ENCODE measurements at places on chromosomes 16 and 17. TPM values are rescaled to one million over a fixed set of nuclear protein-coding genes. Genes with fewer than 3 reads are reported as not detected.

GRCh38 chr16:55033225-55034156, 102.8 kb downstream of the IRX5 start:
- no peak for DNase-seq

DNA sequence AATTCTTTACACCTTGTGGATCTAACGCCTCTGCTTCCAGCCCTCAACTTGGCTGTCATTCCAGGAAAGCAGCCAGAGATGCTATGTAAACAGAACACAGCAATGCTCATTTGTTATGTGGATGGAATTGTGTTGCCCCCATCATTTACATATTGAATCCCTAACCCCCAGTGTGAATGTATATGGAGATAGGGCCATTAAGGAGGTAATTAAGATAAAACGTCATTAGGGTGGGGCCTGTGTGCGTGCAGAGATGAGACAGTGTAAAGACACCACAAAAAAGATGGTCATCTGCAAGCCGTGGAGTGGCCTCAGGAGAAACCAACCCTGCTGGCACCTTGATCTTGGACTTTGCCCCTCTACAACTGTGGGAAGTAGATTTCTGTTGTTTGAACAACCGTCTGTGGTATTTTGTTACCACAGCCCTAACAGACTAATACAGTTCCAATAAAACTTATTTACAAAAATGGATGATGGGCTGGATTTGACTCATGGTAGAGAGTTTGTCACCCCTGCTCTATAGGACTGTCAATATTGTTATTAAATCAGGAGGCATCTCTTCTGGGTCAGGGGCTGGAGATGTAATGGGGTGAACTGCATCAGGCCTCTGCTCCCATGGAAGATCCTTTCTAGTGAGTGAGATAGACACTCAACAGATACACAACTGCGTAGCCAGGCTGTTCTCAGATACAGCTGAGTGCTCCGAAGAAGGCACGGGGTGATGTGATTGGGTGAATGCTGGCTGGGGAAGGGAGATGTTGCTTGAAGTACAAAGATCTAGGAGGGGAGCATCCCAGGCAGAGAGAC, 339.0 kb downstream of the SNX29 start:
- DNase-seq, result no peak

GRCh38 chr17:50190293-50190602, 11.2 kb downstream of the COL1A1 start:
- DNase-seq, result no peak

DNA sequence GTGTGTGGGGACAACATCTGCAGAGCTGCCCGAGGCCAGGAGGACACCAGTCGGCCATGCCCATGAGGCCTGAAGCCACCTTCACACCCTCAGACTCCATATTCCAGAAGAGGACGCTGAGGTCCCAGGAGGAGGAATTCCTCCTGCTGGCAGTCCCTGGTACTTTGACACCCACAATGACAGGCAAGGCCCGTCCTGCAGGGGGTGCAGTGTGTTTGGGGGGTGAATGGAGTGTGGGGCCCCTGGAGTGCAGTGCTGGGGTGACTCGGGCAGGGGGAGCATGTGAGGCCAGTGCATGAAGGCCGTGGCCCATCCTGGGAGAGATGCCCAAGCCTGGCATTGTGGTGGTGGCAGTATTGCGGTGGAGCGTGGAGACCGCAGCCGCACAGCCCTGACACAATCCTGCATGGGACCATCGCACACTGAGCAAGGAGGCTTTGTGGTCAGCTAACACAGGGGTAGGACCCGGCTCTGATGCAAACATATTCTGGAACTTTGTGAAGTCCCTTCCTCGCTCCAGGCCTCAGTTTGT, 52.2 kb downstream of the ZDHHC7 start:
- no peak for DNase-seq

PLA2G10 gene
- total RNA-seq, result not detected

GRCh38 chr17:33200587-33200986, 92.5 kb downstream of the ASIC2 start:
- no peak for DNase-seq

DNA sequence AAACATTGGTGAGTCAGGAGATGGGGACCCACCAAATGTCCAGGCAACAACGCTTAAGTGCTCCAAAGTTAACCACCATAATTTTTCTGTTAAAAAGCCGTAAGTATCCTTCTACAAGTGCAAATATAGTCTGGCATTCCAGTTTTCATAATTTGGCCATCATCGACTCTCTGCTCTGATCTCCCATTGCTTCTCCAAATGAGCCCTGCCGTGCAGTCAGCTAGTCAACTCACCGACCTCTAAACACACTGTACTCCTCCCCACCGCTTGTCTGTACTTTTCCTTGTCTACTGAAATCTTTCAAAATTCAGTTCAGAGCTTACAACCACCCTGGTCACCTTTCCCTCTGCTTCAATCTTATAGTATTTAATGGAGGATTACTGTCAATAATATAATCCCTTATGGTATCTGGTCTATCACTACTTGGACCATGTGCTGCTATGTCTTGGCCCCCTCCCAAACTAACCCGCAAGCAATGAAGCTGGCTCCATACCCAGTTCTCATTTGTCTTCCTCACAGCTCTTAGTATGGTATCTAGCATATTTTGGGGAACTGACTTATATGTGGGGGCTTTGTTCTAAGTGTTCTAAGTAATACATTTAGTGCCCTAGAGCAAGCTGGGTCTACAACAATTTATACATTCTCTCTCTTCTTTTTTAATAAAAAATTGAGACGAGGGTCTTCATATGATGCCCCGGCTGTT, 52.7 kb upstream of the SLC25A19 start:
- DNase-seq, result no peak

DYNLRB2 gene
- total RNA-seq, result not detected

- DNase-seq, result no peak
These were observed 20.4 kb upstream of the TFAP4 start for GRCh38 chr16:4293181-4293716.

GRCh38 chr16:74296104-74296431, 546 bp upstream of the PSMD7 start:
- DNase-seq, result no peak
